ENCODE measurements at places on chromosomes 4 and X.

DNA sequence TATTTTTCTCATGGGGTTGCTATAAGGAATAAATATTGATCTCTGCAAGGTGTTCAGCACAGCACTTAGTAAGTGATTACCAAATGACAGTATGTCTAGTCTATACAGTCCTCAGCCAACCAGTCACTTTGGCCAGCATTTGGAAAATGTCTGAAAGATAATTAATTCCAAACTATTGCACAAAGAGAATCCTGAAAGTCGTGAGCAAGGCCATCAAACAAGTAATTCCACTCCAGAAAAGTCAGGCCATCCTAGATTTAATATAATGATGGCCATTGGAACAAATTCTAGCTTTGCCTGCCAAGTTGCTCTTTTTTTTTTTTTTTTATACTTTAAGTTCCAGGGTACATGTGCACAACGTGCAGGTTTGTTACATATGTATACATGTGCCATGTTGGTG lies 96.6 kb downstream of the SHROOM3 start:
- no peak for DNase-seq

DNA sequence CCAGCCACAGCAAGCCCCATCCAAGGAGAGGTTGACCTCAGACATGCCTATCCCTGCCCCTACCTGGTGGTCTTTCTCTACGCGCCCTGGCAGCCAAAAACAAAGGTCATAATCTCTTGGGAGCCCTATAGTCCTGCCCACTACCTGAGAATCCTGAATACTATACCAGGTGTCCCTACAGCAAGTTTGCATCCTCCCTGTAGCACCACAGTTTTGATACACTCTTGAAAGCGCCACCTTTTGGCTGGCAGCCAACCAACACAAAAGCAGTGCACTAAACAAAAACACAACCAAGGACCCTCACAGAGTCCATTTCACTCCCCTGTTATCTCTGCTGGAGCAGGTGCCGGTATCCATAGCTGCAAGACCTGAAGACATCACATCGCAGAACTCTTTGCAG lies 523.8 kb upstream of the CPEB2 start:
- DNase-seq = no peak

DNA sequence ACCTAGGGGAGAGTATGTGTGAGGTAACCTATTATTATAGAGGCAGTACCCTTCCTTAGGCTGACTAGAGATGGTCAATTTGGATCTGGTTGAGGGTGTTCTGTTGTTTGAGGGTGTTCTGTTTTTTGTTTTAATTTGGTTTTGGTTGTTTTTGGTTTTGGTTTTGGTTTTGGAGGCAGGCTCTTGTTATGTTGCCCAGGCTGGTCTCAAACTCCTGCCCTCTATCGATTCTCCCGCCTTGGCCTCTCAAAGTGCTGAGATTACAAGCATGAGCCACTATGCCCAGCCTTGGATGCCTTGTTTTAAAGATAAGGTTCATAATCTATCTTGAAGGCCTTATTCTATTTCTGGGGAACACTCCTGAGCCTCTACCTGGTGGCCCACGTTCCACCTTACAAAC lies 912 bp downstream of the CXorf65 start:
- no peak for DNase-seq

GRCh38 chr4:119865389-119865788 lies 201.3 kb downstream of the MAD2L1 start:
- DNase-seq = no peak

DNA sequence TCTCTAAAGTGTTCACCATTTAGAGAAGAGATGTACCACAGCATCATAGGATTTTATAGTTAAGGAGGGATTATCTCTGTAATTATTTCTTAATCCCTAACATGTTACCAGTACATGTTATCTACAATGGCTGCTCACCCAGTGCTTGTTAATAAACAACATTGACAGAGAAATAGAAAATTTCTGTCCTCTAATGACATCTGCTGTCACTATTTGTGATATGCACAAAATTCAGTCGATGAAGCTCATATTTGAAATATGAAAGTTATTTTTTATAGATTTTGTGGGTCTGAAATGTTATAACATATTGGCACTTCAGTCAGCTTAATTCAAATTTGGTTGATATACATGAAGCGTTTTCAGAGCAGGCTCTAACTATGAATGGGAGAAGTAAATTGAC lies 48.8 kb upstream of the GRXCR1 start:
- no peak for DNase-seq

GRCh38 chrX:79259073-79259689 lies 108.0 kb downstream of the ITM2A start:
- peak; percentile 70 for DNase-seq

DNA sequence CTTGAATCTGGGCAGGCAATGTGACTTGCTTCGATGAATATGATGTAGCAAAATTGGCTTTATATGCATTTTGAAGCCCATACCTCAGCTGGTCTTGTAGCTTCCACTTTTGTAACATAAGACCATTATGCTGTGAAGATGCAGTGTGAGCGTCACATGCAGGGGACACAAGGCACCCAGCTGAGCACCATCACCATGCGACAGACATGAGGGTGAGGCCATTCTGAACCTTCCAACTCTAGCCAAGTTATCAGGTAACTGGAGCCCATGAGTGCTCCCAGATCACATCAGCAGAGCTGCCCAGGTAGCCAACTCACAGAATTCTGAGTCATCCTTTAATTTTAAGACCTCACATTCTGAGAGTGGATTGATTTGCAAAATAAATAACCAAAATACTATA lies 705.9 kb downstream of the FSTL5 start:
- DNase-seq = no peak

DNA sequence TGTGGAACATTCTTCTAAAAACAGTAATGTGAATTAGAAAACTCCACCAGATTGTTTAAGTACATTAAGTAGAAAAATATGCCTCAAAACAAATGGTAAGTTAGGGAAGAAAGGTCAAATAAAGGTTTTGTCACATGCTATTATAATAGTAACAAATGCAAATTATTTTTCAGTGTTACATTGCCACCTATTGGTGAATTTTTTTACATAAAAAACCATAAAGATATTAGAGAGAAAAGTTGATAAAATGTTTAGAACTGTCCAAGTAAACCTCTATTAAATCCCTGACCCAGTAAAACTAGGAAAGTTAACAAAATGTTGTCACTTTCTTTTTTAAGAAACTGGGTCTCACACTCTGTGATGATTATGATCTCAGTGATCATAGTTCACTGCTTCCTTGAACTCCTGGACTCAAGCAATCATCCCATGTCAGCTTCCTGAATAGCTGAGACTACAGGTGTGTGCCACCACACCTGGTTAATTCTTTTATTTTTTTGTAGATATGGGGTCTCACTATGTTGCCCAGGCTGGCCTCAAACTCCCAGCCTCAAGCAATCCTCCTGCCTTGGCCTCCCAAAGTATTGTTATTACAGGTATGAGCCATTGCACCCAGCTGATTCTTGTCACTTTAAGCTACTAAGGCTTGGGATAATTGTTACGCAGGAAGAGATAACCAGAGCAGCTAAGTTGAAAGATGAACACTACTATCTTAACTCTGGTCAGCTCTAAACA lies 157.6 kb downstream of the ATRX start:
- DNase-seq = no peak

DNA sequence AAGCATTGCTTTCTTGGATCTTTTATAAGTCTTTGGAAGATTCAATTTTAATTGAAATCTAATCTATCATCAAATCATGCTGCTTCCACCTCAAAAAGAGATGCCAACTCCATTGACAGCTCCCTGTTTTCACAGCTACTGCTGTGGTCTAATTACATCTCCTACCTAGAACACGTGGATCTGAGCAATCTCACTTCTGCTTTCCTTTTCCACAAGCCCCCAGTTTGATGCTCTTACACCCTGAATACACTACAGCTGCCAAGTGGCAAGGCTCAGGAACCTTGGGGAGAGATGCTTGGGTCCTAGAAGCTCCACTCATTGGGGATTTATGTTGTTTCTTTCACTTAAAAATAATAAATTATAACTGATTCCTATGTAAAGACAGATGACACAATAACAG lies 172.0 kb downstream of the CFAP299 start:
- no peak for DNase-seq

DNA sequence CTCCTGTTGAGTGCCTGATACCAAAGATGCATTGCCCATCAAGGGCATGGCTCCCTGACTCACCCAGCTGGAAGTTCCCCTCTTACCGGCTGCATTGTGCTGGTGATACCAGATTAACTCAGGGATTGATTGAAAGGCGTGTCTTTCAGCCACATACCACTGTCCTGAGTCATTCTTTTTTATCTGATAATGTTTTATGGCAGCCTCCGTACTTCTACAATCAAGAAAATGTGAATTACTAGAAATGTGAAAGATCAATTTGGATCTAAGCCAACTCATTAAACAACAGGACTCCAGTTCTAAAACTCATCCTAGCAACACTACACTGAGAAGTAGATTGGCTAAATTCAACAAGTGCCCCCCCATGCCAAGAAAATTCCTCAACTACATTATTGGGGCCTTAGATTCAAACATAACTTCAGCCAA lies 40.0 kb downstream of the TXK start:
- peak; percentile 71 for DNase-seq

DNA sequence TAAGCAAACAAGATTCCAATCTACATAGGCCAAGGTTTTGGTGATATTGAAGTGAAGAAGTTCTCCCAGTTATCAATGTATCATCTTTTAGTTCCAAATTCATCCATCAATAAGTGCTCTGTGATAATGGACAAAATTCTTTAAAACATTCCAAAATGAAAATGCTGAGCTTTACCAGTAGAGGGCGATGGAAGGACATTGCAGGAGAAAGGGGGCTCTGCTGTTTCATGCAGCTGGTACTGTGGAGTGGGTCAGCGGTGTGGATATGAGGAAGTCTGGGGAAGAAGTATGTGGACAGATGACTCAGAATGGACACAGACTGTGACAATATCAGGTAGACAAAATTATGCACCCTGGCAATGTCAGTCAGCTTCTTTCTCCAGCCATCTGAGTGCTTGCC lies 46.6 kb upstream of the HS6ST2 start:
- no peak for DNase-seq

- DNase-seq = no peak
Measured at GRCh38 chrX:12962041-12962504, 12.8 kb upstream of the TMSB4X start.

- DNase-seq = no peak
Measured at GRCh38 chrX:101708163-101708562, 48.5 kb upstream of the ARMCX2 start.

- no peak for DNase-seq
Measured at GRCh38 chr4:145785391-145786008, 105.6 kb downstream of the C4orf51 start.

DNA sequence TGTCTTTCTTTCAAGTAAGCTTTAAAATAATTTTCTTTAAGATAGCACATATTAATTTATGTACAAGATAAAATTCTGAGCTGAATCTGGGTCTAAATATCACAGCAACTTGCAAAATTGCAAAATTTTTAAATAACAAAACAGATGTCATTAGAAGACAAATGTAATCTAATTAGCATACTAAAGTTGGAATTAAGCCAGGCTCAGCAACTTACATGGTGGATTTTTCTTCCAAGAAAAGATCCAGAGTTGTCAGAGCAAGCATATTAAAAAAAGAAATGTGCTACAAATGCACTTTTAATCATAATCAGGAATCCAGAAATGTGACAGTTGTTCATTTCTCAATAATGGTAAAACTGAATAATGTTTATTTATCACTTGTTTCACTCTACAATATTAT lies 906.9 kb upstream of the INTU start:
- no peak for DNase-seq

- DNase-seq = no peak
Measured at GRCh38 chr4:182177166-182177565, 66.0 kb upstream of the TENM3 start.

DNA sequence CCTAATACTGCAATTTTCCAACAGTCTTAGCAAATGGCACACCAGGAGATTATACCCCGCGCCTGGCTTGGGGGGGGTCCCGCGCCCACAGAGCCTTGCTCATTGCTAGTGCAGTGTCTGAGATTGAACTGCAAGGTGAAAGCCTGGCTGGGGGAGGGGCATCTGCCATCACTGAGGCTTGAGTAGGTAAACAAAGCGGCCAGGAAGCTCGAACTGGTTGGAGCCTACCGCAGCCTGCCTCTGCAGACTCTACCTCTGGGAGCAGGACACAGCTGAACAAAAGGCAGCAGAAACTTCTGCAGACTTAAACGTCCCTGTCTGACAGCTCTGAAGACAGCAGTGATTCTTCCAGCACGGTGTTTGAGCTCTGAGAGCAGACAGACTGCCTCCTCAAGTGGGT lies 172.8 kb upstream of the NAP1L5 start:
- DNase-seq = no peak

DNA sequence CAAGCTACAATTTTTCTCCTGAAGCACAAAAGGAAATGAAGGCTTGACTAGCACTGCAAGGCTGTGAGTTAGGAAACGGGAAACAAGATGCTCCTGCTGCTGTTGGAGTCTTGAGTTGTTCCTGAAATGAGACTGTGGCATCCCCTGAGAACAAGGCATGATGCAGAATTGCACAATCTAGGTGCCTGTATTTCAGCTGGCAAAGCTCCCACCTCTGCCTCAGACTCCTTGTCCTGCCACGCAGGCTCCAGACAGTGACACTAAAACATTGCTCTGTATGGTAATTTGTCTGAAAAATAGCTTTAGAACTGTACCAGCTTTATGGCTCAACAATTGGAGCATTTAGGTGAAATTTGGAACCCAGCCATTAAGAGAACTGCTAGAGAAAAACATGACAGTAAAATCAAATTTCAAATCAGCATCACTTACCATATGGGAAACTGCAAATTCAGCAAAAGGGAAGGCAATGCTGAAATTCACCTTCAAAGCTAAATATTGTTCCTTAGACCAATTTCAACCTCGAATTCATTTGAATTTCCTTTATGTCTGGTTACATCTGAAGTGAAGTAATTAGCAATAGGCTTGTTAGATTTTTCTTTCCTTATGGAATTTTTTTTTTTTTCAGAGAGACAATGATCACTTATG lies 103.4 kb downstream of the MFAP3L start:
- DNase-seq = no peak

GRCh38 chrX:68717196-68717595 lies 69.7 kb downstream of the STARD8 start:
- no peak for DNase-seq

GRCh38 chrX:26050099-26050498 lies 88.0 kb upstream of the MAGEB18 start:
- DNase-seq = no peak

DNA sequence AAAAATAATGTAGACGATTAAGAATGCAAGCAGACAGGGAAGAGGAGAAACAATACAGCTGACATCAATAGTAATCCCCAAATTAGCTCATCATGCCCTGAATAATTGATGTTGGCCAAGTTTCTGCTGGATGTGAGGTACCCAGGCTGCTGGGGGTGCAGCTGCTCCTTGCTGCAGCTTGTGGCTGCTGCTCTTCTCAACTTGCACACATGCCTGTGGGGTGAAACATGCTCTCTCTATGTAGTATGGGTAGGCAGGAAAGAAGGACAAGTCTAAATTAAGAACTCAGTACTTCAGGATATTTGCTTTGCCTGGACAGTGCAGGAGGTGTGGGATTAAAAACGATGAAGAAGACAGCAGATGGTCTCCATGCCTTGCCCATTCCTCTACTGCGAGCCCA lies 16.7 kb downstream of the EDA2R start:
- no peak for DNase-seq

- peak; percentile 26 for DNase-seq
Measured at GRCh38 chrX:13569479-13570260, at the start of gene EGFL6. EGFL6 (plus strand) TSS chrX:13569601; CDS start chrX:13569862, 261 bp downstream.
